ENCODE measurements at places on chromosomes 3 and 15. TPM values are rescaled to one million over a fixed set of nuclear protein-coding genes. Genes with fewer than 3 reads are reported as not detected.

DNA sequence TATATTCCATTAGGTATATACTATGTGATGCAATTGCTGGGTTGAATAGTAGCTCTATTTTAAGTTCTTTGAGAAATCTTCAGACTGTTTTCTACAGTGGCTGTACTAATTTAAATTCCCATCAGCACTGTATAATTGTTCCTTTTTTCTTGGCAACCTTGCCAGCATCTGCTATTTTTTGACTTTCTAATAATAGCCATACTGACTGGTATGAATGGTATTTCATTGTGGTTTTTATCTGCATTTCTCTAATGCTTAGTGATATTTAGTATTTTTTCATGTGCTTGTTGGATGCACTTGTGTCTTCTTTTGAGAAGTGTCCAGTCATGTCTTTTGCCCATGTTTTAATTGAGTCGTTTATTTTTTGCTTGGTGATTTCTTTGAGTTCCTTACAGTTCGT, 145.1 kb upstream of the PLSCR5 start:
- H3K27me3 ChIP-seq, result no peaks in the 10 kb centered on the region
- DNase-seq, result peak; percentile 9
- H3K4me3 ChIP-seq, result no peak overlapping the region
- no peak overlapping the region for H3K27ac ChIP-seq

The MUC20 gene
- 0.54 TPM for polyA plus RNA-seq

DNA sequence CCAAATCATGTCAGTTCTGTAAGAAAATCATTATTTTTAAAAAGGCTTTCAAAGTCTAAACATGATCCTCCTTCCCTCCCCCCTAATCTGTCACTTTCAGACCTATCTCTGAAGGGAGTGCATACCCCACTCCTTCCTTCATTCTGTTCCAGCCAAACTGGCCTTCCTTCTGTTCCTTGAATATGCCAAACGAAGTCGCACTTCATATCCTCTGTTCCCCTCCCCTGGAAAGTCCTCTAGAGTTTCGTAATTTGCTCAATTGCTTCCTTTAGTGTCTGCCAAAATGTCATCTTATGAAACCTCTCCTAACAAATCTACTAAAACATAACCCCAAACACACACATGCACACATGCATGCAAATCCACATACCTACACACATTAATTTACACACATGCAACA, 69.5 kb upstream of the TUSC7 start:
- no peaks in the 10 kb centered on the region for H3K27me3 ChIP-seq
- no peak for DNase-seq
- H3K27ac ChIP-seq, result no peak overlapping the region
- H3K4me3 ChIP-seq, result no peak overlapping the region
- no peaks in the 10 kb centered on the region for H3K4me1 ChIP-seq

GRCh38 chr15:68228143-68228970, 1.2 kb downstream of the CLN6 start:
- H3K4me1 ChIP-seq, result peaks cover 3% of the 10 kb centered on the region
- H3K27me3 ChIP-seq, result no peaks in the 10 kb centered on the region
- peak overlapping the region; percentile 82 for H3K27ac ChIP-seq
- DNase-seq, result peak; percentile 23
- no peaks in the 10 kb centered on the region for H3K36me3 ChIP-seq
- H3K4me3 ChIP-seq, result peak overlapping the region; percentile 96

The EOMES gene
- polyA plus RNA-seq, result not detected

DNA sequence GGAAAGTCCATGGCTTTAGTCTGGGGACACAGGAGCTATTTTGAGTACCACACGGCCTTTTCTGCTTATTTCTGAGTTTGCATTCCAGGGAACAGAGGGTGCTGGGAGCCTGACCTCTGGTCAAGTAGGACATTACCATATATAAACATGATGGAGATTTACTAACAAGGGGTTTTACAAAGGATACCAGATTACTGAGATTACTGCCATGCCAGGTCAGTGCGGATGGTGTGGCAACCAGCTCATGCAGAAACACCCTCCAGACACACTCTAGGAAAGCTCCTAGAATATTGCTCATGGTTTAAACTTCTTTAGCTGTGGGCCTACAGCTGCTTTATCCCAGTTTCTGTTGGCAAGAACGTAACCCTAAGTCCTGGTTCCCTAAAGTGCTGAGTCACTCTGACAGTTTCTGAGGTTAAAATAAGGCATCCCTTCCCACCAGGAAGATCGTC, 54.3 kb upstream of the AGTR1 start:
- H3K27ac ChIP-seq, result peak overlapping the region; percentile 49
- H3K4me1 ChIP-seq, result peaks cover 4% of the 10 kb centered on the region
- H3K27me3 ChIP-seq, result no peaks in the 10 kb centered on the region

- H3K27ac ChIP-seq, result no peak overlapping the region
- H3K27me3 ChIP-seq, result no peaks in the 10 kb centered on the region
- H3K4me1 ChIP-seq, result no peaks in the 10 kb centered on the region
- DNase-seq, result no peak
Measured at GRCh38 chr3:17579289-17580031, 163.0 kb downstream of the TBC1D5 start.

The CEP19 gene
- polyA plus RNA-seq, result 2.3 TPM

- peaks cover 7% of the 10 kb centered on the region for H3K36me3 ChIP-seq
- no peak overlapping the region for H3K27ac ChIP-seq
- H3K4me1 ChIP-seq, result peaks cover 22% of the 10 kb centered on the region
- no peak for DNase-seq
- no peaks in the 10 kb centered on the region for H3K27me3 ChIP-seq
Measured at GRCh38 chr3:127000119-127000518, 17.2 kb downstream of the PLXNA1 start.

The MUSTN1 gene
- polyA plus RNA-seq, result 3.2 TPM

DNA sequence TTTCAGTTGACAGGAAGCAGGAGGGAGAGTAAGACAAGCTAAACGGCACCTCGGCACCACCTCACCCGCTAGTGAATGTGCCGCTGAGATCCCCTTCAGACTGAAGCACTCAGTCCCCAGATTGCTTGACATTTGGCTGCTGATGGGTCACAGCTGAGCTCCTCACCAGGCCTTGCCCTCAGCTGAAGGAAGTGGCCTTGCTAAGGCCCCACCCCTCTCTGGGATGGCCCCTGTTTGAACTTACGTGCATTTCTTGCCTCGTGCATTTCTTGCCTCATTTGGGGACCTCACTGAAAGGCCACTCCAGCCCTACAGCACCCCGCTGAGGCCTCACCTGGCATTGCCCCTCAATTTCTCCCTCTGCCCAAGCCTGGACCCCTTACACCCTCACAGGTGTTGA, 39.8 kb downstream of the EOGT start:
- no peak overlapping the region for H3K4me3 ChIP-seq
- no peaks in the 10 kb centered on the region for H3K4me1 ChIP-seq
- H3K27me3 ChIP-seq, result peaks cover 2% of the 10 kb centered on the region
- H3K27ac ChIP-seq, result no peak overlapping the region

The WDR93 gene
- polyA plus RNA-seq, result not detected

The DUOX1 gene
- not detected for polyA plus RNA-seq

DNA sequence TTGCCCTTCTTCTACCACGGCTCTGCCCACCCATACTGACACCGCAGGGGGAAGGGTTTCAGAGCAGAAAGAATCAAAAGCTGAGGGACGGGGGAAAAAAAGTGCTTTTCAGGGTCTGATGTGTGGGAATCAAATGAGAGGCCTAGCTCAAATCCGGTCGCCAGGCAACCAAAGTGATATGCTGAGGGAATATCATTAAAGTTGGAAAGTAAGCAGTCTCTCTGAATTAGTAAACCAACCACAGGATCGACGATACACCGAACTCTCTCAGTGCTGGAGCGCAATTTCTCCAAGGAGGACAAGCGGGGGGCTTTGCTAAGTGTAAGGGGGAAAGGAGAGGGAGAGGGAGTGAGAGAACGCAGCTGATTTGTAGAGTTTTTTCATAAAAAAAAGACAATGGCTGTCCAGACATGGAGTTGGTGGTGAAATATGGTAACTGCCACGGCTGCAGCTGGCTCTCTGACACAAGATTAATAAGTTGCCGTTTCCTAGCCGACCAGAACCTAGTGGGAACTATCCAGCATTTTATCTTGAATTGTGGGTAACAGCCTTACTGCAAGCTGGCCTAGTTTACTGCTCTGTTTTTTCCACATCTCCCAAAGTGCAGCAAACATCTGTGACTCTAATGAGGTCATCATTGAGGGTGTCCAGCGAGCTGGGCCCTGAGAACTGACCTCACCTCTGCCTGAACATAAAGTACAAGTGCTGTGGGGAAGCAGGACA, 530.2 kb downstream of the SOX2 start:
- peak; percentile 97 for DNase-seq
- no peaks in the 10 kb centered on the region for H3K27me3 ChIP-seq
- no peak overlapping the region for H3K27ac ChIP-seq
- no peak overlapping the region for H3K4me3 ChIP-seq
- H3K4me1 ChIP-seq, result no peaks in the 10 kb centered on the region
- H3K36me3 ChIP-seq, result no peaks in the 10 kb centered on the region

- H3K36me3 ChIP-seq, result no peaks in the 10 kb centered on the region
- H3K4me3 ChIP-seq, result no peak overlapping the region
- H3K4me1 ChIP-seq, result no peaks in the 10 kb centered on the region
- peak; percentile 86 for DNase-seq
Measured at GRCh38 chr3:32614956-32615355, 44.3 kb upstream of the DYNC1LI1 start.

The RBP2 gene
- polyA plus RNA-seq, result not detected
